ENCODE measurements at places on chromosomes 3 and 15.

DNA sequence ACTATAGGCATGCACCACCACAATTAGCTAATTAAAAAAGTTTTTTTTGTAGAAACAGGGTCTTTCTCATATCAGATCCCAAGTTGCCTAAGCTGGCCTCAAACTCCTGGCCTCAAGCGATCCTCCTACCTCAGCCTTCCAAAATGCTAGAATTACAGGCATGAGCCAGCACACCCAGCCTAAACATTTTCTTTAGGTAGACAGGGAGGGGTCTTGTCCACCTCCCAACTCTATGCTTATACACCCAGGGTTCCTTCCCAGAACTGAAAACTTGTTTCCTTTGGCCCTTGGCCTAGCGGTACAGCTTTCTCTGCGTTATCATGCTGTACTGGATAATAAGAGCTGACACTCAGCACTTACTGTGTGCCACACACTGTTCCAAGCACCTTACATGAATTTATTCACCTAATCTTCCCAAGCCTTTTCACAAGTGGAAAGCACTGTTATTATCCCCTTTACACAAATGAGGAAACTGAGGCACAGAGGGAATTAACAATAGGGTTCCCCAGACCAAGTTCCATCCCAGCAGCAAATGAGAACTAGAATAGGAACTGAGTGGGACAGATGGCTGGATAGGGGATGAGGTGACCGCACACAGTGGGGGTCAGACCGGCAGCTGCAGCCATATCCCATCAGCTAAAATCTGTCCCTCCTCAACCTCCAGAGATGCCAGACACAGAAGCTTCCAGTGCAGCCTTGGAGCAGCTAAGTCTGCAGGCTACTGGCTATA lies 150.8 kb downstream of the MEGF11 start:
- DNase-seq = no peak

DNA sequence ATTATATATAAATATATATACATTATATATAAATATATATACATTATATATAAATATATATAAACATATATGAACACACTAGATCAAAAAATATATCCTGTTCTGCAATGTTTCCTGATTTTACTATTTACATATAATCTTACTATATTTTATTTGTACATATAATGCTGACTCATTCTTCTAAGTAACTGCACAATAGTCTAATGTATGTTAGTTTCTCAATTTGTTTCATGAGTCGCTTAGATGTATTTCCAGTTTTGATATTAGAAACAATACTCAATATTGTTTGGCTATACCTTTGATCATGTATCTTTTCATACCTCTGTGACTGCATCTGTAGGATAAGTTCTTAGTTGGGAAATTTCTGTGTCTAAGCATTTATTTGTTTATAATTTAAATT lies 669.9 kb upstream of the CCDC54 start:
- no peak for DNase-seq

- no peak for DNase-seq
Observed at GRCh38 chr15:68354923-68355322, 77.0 kb downstream of the ITGA11 start.

DNA sequence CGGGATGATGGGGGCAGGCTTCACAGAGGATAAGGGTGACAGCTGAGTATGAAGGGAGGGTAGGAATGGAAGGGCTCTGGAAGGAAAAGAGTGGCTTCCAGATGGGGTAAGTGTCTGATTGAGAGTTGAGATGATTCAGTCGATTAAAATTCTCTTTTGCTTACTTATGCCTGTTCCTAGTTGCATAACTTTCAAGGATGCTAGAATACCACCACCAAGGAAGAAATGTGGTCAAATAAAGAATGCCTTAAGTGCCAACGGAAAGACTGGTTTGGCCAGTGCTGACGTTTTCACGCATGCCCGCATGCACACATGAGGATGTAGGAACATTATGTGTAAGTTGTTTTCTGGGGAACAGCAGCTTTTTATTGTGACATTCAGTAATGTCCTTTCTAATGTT lies 263.4 kb upstream of the WNT5A start:
- no peak for DNase-seq

GRCh38 chr15:63887630-63888029 lies 53.9 kb upstream of the HERC1 start:
- DNase-seq = no peak

DNA sequence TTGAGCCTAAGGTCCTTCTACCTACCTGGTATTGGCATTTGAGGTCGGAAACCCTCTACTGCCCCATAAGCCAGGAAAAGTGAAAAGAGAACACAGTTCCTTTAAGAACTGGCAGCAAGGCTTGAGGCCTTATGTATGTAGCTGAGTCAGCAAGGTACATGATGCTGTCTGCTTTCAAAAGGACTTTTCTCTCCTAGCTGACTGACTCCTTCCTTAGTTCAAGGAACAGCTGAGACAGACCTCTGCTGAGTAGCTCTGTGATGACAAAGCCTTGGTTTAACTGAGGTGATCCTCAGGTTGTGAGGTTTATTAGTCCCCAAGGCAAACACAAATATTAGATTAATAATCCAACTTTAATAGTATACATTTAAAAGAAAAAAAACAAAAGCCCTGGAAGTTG lies 45.8 kb downstream of the ADPGK start:
- no peak for DNase-seq

Data from KG1 (cell line).